Suppressor macrophage (primary cell): ENCODE measurements at places on chromosomes 1 and 21.

DNA sequence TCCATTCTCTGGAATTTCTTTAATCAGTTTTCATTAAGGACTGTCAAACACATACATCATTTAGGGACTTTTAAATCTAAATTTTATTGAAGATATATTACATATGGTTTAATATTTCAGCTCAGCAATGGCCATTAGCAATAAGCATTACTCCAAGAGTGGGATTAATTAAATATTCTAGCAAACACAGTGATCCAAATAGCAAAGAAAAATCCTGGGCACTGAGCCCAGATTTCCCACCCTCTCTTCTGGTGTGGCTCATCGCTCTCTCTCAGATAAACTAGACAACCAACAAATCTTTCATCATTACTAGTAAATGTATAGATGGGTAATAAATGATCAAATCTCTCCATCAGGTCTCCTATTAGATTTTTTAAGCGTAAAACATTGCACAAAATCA lies 53.5 kb upstream of the FOXD3 start:
- DNase-seq = no peak

DNA sequence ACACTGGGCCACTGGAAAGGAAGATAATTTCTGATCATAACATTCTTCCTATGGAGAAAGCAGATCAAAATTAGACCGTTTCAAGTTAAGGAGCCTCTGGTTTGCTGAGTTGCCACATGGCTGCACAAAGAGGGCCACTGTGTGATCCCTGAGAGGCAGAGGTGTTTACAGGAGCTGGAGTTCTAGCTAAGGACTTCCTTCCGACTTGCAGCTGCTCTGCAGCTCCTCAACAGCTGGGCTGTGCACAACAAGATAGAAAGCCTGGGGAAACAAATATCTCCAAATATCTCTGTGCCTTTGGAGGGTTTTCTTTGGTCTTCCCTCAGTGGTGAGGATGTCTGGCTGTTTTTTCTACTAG lies 26.8 kb downstream of the GADD45A start:
- DNase-seq = no peak

DNA sequence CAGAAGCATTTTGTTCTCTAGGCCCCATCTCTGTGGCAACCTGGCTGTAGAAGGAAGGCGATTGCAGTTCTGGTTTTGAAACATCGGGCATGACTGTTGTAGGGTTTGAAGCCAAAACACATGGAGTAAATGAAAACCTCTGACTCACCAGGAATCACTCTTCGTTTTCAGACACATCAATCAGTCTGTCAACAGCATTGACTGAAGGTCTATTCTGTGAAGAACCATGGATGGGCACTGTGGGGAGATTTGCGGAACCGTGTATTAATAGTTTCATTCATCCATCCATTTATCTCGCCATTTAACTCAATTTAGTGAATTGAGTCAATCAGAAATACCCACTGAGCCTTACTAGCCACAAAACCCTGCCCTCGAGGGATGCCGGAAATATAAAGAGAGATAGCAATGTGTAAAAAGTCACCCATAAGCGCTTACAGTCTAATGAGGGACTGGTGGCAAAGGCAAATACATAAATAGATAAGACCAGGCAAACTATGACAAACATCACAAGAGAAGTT lies 364.6 kb upstream of the PROX1 start:
- DNase-seq = no peak

DNA sequence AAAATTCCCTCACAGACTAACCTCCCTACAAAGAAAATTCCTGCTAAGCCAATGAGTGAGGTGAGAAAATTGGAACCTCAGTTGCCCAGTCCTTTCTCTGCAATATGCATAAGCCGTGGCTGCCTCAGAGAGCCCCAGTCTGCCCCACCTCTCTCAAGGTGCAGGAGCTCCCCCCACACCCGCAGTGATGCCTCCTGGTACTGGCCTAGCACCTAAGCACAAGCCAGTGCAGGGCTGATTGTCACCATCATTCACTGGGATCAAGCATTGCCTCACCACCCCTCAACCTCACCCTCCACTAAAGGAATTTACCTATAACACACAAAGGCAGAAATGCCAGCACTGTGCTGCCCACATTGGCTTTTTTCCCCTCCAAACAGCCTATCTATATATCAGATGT lies 56.9 kb downstream of the CD34 start:
- no peak for DNase-seq

GRCh38 chr21:31287201-31287600 lies 56.9 kb downstream of the TIAM1 start:
- DNase-seq = peak; percentile 19

DNA sequence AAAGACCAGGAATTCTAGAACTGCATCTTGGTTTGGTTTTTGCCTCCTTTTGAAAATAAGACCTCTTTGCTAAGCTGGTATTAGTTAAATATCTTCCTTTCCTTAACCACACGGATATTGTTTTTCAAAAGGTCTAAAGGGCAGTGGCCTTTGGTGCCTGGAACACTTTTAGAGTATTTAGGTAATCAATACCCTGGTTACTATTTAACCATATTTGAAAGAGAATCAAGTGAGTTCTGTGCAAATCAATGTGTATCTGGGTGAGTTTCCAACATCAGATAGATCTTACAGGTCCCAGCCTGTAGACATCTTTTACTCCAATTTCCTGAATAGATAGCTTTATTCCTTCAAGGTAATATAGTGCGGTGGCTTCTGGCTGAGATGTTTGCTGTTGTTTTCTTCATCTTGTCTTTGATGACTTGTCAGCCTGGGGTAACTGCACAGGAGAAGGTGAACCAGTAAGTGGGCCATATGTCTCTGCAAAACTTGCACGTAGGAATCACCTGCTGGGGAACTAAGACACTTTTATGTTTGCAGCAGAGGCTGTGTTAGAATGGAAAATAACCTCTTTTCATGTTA lies at the start of gene C8A:
Gene C8A, plus strand, starts transcription at position 277 of the 579 bp plus-strand sequence. Its CDS starts 105 bp downstream, at position 382.
- DNase-seq = no peak

DNA sequence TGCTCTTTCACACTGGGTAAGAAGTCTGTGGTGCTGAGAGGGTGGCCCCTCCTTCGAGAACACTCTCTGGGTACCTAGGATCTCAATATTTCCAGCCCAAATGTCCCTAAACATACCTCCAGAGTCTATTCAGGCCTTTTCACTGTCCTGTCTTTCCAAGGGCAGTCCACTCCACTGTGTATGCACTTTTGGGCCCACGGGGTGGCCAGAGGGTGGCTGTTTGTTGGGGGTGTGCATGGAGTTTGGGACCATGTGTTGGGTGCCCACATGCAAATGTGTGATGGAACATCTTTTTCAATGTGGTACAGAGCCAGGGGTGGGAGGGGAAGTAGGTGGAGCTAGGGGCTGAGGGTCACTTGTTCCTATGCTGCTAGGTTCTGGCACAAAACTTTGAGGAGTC lies 87.5 kb downstream of the FAM78B start:
- DNase-seq = no peak

DNA sequence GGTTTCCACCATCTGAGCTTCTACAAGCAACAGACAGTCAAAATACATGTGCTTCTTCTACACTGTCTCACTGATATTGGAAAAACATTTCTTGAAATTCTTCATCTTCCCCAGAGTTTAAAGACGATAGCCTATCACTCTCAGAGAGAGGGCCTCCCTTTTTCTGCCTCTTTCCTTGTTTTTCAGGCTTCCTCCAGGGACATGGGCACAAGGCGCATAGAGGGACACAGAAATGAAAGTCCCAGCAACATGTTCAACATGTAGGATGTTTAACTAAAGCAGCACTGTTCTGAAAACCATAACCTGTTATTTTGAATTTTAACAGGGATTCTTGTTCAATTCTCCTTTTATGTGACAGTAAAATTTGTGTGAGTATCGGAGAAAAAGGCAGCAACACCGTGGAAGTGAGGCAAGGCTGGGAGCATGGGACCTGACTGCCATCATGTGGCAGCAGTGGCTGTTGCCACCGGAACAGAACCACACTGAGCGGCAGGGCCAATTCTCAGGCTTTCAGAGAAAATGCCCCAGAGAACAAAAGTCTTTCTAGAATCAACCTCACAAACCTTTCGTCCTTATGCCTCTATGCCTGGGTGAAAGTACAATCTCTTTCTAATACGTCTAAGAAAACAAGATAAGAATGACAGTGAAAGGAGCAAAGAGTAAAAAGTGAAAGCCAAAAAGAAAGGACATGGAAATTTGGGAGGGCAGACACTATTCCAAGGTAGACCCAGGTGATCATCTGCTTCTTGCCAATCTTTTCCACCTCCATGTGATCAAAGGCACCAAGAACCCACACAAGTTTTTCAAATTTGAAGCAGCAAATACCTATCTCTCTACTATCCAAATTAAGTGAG lies 54.5 kb downstream of the PCNX2 start:
- DNase-seq = peak; percentile 83

- no peak for DNase-seq
Observed at GRCh38 chr1:39819091-39819812, 30.6 kb upstream of the BMP8B start.

DNA sequence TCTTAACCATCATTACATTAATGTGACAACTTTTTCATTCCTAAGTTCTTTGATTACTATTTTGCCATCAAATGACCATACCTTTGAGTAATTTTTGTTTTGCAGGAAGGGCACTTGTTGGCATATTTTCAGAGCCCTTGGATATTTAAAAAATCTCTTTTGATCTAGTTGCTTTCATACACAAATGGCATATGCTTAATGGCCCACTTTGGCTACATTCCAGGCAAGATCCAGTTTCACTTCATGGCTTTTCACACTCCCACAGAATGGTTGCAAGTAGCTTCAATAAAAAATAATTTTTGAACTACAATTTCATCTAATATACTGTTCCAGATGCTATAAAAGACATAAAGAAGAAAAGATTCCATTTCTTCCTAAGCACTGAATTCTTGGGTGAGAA lies 18.1 kb downstream of the ADAM30 start:
- no peak for DNase-seq

- no peak for DNase-seq
Observed at GRCh38 chr1:224226849-224227502, 43.9 kb downstream of the DEGS1 start.

DNA sequence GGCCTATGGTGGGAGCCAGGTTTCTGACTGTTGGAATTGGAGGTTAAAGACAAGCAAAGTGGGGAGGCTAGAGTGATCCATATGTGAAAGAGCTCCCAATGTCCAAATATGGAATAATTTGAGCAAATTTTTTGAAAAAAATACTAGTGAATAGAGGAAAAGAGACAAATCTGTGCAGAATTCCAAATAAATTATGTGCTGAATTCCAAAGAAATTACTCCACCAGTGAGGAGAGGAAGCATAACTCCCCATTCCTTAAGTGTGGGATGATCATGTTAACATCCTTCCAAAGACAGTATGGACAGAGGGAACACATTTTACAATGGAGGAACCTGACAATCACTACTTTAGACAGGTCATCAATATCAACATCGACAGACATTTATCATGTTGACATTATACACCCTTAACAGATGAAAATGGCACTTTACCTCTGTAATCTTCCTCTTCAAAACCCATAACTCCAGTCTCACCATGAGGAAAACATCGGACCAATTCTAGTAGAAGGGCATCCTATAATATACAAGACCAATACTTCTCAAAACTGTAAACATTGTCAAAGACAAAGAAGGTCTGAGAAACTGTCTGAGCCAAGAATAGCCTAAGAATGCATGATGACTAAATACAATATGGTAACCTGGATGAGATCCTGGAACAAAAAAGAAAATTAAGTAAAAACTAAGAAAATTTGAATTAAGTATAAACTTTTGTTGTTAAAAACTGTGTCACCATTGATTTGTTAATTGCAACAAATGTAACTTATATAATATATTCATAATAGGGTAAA lies 71.5 kb upstream of the RGS4 start:
- no peak for DNase-seq

- peak; percentile 53 for DNase-seq
Observed at GRCh38 chr1:101520302-101520701, 283.5 kb downstream of the S1PR1 start.

GRCh38 chr1:227445746-227446145 lies 117.6 kb upstream of the ZNF678 start:
- no peak for DNase-seq

DNA sequence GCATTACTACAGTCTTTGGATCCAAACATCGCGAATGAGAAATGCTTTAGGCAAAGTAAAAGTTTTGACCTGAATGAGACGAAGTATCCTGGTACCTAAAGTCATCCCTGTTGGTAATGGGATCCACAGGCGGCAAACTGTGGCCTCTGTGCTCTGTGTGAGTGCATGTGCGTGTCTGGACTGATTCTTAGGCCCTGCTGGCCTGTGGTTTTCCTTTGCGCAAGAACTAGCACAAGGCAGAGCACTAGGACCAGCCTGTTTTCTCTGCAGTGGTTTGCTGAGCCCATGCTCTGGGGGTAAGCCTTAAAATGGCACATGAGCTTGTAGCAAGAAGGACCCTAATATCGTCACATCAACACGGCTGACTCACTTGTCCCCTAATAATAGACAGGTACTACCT lies 251.2 kb downstream of the DSCAM start:
- DNase-seq = no peak

- no peak for DNase-seq
Observed at GRCh38 chr1:242522304-242522945, 2.1 kb downstream of the PLD5 start.

GRCh38 chr1:1083416-1084371 lies 9.6 kb upstream of the RNF223 start:
- no peak for DNase-seq

- no peak for DNase-seq
Observed at GRCh38 chr1:89490389-89490788, 34.2 kb upstream of the LRRC8B start.

DNA sequence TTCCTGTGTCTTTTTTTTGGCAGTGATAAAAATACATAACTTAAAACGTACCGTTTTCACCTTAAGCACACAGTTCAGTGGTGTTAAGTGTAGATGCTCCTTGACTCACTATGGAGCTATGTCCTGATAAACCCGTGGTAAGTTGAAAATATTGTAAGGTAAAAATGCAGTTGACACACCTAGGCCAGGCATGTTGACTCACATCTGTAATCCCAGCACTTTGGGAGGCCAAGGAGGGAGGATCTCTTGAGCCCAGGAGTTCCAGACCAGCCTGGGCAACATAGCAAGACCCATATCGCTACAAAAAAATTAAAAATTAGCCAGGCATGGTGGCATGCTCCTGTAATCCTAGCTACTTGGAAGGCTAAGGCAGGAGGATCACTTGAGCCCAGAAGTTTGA lies 73.6 kb upstream of the COG2 start:
- no peak for DNase-seq

DNA sequence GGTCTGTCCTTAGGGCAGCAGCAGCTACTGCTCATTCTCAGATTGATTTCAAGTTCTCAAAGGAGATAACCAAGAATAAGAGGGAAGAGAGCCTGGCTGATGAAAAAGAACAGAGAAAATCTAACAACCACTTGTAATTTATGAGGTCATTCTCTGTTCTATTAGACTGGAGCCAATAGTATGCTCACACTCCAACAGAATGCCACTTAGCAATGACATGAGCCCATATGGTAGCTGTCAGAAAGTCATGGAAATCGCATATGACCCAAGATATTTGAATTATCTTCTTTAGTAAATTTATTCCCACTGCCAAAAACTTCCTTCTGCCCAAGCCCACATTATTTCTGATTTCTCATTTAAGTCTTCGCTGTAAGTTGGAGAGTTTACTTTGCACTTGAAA lies 53.7 kb upstream of the PLA2G4A start:
- DNase-seq = no peak

- DNase-seq = no peak
Observed at GRCh38 chr1:228145463-228146416, 4.0 kb upstream of the GJC2 start.

- peak; percentile 85 for DNase-seq
Observed at GRCh38 chr1:150410582-150411101, 46.7 kb downstream of the RPRD2 start.

GRCh38 chr1:150420560-150421265 lies 56.8 kb downstream of the RPRD2 start:
- no peak for DNase-seq
